ENCODE measurements at places on chromosomes 7 and 10.

- DNase-seq = no peak
Observed at GRCh38 chr10:23522345-23522744, 83.5 kb downstream of the OTUD1 start.

DNA sequence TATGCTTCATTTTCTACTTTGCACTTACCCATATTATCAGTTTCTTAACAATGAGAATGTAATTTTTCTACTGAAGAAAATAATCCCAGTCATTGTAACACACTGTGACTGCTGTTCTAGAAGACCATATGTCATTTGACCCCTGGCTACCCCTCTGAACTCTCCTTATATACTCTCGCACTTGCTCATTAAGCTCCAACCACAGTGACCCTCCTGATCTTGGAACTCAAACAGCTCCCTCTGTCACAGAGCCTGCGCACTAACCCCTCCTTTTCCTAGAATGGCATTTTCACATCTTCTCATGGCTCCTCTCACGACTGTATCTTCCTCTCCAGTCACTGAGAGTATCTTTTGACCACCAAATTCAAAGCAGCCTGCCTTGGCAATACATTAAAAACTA, 169.7 kb downstream of the CACNA2D1 start:
- DNase-seq = no peak

DNA sequence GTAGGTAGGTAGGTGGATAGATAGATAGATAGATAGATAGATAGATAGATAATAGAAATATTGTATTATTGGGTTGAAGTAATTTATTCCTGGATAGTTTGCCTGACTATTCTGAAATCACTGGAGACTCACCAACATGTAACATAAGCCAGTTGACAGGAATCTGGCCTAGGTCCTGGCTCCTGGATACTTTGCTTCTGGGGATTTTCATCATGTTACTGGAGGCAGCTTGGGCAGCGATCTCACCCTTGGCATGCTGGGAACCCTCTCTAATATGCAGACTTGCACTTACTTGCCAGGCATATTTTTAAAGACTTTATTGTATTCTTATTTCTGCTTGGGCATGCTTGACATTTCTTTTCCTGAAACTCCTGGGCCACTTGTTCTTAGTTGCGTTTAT, 709.1 kb upstream of the FZD8 start:
- DNase-seq = no peak

GRCh38 chr10:13885238-13885990, 298.6 kb downstream of the PRPF18 start:
- no peak for DNase-seq

- DNase-seq = no peak
Observed at GRCh38 chr10:12635127-12635541, 285.8 kb downstream of the CAMK1D start.

- no peak for DNase-seq
Observed at GRCh38 chr7:141945356-141945755, 1.4 kb downstream of the CLEC5A start.

DNA sequence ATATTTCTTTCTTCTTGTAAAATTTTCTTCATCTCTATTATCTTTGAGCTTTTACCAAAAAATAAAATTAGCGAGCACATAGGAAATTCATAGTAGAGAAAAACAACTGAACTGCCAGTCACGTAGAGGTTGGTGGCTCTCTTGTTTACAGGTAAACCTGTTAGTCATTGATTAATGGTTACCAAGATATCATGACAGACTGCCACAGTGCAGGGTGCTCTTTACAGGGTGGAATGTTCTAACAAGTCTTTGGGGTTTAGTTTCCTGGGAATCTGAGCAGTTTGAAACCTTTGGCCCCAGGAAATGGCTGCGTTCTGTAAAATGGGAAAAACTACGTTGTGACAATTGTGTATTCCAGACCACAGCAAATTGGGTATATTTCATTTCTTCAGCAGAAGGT, 407.3 kb upstream of the ADARB2 start:
- DNase-seq = no peak

DNA sequence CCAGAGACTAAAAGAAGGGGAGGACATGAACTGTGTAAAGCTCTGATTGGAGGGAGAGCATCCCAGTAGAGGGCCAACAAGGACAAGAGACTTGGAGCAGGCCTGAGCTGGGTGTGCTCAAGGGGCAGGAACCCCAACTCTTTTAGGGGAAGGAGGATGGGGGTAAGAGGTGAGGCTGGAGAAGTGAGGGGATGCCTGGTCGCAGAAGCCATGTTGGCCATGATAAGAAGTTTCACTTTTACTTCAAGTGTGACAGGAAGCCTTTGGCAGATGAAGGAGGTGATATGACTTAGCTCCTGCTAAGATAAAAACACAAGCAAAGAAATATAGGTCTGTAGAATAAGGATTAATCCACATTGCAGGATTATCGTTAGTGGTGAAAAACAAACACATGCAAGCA, 208.3 kb downstream of the JAZF1 start:
- no peak for DNase-seq

DNA sequence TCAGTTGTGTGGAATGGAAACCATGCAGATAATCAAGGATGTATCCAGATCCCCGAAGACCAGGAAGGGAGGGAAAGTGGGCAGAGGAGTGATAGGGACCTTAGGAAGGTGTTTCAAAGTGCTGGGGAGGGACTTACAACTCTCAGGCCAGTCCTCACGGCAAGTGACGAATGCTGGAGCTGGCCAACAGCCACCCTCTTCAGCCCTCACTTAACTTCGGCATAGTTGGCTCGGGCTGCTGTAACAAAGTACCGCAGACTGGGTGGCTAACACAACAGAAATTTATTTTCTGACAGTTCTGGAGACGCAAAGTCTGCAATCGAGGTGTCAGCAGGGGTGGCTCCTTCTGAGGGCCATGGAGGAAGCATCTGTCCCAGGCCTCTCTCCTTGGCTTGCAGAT, 265.9 kb upstream of the YAE1 start:
- no peak for DNase-seq

DNA sequence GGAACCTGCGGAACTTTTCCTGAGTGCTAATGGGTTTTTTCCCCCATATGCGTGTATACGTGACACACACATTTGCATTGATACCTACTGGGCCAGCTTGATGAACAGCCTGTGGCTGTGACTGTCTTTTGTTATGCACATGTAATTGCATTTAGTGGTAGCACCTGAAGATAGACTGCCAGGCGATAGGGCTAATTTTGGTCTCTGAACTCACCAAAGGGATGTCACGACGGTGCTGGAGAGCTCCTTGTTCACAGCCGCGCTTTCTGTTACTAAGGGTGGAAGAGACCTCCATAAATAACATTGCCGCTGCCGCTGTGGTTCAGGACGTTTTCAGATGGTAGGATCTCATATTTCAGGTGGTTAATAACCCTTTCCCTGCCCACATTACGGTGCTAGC, 133.2 kb downstream of the CAMK1D start:
- no peak for DNase-seq

GRCh38 chr10:29714096-29714874, 79.5 kb upstream of the SVIL start:
- no peak for DNase-seq

DNA sequence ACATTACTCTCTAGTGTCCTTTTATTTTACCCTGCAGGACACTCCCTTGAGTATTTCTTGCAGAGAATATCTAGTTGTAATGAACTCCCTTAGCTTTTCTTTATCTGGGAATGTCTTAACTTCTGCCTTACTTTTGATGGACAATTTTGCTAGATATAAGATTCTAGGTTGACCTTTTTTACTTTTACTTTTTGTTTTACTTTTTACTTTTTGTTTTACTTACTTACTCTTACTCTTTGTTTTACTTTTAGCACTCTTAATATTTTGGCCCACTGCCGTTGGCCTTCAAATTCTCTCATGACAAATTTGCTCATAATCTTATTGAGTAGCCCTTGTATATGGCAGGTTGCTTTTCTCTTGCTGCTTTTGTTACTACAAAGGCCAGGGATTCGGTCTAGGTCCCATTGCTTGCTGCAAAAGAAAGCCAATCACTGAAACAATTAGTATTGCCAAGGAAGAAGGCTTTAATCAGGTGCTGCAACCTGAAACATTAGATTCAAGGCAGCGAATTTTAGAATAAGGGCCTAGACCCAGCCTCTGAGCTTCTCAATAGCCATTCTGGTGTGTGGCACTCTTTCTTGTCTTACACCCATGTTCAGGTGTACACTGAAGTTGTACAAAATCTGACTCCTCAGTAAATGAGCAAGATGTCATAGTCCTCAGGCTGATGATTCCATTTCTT, 137.0 kb downstream of the TES start:
- no peak for DNase-seq

DNA sequence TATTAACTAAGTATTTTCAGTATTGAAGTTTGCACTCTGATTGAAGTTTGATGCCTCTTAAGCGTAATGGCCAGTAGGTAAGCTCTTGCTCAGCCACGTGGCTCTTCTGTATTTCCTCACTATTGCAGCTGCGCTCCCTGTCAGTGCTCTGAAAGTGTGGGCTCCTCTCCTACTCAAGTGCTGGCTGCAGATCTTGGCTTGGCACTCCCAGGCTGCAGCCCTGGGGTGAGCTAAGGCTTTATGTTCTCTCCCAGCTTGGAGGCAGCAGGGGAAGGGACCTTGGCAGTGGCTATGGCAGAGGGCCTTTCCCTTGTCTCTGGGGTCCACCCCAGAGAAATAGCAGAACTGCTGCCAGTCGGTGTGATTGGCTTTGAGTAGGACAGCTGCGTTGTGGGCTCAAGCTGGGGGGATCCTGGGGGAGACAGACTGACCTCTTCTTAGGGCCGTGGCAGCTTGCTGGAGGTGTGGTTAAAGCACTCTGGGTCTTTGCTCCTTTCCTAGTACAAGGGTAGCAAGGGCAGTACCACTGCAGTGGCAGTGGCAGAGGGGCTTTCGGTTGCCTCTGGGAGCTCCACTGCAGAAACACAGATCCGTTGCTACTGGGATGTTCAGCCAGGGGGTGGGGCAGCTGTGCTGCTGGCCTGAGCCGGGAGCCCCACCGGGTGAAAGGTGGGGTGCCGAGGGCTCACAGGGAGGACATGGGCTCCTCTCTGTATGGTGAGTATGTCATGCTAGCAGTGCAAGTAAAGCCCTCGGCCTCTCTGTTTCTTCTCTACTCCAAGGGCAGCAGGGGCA, 100.5 kb downstream of the GLCCI1 start:
- DNase-seq = no peak

DNA sequence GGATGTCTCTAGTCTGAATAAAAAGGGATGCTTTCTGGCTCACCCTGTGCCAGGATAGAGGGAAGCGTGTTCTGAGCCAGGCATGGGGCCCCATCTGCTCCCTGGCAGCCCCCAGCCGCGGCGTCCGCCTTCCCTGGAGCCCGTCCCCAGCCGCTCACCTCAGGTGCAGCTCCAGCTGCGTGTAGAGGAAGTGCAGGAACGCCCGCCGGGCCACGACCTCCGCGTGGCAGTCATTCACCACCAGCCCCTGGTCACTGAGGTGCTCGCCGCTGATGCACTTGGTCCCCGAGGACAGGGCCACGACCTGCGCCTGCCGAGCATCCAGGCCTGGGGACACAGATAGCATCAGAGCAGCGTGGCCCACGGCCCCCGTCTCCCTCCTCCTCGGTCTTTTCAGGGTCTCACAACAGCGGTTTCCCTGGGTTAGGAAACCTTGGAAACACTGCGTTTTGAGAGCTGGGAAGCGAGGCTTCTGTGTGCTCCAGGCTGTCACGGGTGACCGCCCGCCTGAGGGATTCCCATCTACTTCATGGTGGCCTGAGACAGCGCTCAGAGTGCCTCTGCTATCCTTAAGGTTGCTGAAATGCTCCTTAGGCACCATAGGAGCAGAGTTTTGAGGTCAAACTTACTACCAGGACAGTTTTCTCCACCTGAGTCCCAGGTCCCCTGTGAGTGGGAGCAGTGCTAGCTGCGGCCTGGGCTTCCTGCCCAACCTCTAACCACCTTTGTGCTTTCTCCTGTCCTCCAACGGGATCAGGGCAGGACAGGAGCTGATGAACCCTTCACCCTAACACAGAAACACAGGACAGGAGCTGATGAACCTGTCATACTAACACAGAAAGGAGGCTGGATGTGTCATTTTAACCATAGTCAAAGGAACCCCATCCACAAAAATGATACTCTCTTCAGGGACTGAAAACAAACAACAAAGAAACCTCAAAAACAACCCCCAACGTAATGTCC, 186.1 kb downstream of the WDR37 start:
- DNase-seq = no peak

GRCh38 chr7:1521456-1521855, 9.0 kb upstream of the MAFK start:
- no peak for DNase-seq

GRCh38 chr7:47669178-47669891, 87.4 kb upstream of the TNS3 start:
- DNase-seq = peak; percentile 30

- DNase-seq = no peak
Observed at GRCh38 chr10:86658261-86658741, 4.0 kb downstream of the OPN4 start.

GRCh38 chr7:127927348-127927696, 103.9 kb downstream of the LRRC4 start:
- no peak for DNase-seq

GRCh38 chr7:140656548-140657515, 15.9 kb upstream of the ADCK2 start:
- no peak for DNase-seq

- DNase-seq = no peak
Observed at GRCh38 chr7:38831259-38831996, 77.6 kb downstream of the VPS41 start.

- no peak for DNase-seq
Observed at GRCh38 chr7:27394871-27395270, 152.3 kb downstream of the EVX1 start.

DNA sequence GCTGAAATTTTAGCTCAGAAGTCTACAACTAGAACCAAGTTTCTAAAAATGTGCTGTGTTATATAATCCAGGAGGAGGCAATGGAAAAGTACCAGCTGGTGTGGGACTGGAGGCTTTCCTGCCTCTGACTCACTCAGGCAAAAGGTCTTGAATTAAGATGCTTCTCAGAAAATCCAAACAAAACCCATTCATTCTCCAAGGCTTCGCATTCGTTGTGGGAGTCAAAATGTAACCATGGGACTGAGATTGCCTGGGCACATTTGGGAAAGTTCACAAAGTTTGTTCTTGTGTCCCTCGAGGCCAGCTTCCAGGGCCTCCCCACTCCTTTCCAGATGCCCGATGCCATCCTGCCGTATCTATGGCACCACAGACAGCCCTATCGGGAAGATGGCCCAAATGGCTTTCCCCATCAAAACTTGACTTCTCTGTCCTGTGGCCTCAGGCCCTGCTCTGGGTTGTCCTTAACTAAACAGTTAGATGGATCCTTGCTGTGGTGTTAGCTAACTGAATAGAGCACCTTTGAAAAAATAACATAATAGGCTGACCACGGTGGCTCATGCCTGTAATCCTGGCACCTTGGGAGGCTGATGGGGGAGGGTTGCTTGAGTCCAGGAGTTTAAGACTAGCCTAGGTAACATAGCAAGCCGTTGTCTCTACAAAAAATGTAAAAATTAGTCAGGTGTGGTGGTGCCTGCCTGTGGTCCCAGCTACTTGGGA, 180.5 kb downstream of the PFKFB3 start:
- DNase-seq = no peak

Measured in SHP77 treated with DMSO at 0.1 percent for 48 hours (cell line).